Activated naive CD8-positive, alpha-beta T cell treated with anti-CD3 and anti-CD28 coated beads, Interleukin-2, amount 10 ng/mL, durations not matched to agents 7 days and 5 days (primary cell): ENCODE measurements at places on chromosomes 4 and X. TPM values are rescaled to one million over a fixed set of nuclear protein-coding genes. Genes with fewer than 3 reads are reported as not detected.

The RAB41 gene
- not detected for total RNA-seq

The SLC4A4 gene
- total RNA-seq = 3.7 TPM

The ARMCX2 gene
- 8.8 TPM for total RNA-seq

The INTU gene
- total RNA-seq = 0.06 TPM

The CFAP99 gene
- total RNA-seq = not detected

The VEGFD gene
- total RNA-seq = not detected

The PRDM5 gene
- total RNA-seq = 0.58 TPM

The BOD1L1 gene
- total RNA-seq = 50.6 TPM

The RIBC1 gene
- total RNA-seq = 1.4 TPM

The CT45A1 gene
- total RNA-seq = not detected

The PPEF2 gene
- 0.17 TPM for total RNA-seq

The TKTL2 gene
- not detected for total RNA-seq

The MAGEA11 gene
- total RNA-seq = not detected

The FOXR2 gene
- total RNA-seq = not detected

The RBM46 gene
- not detected for total RNA-seq

The SYTL5 gene
- not detected for total RNA-seq

The CXXC4 gene
- total RNA-seq = 0.11 TPM

The SSX4 gene
- total RNA-seq = not detected

The SPANXN4 gene
- not detected for total RNA-seq

The TCEAL6 gene
- total RNA-seq = not detected

The CCNA2 gene
- 86.4 TPM for total RNA-seq

The MAGEA2B gene
- total RNA-seq = not detected

The DGKK gene
- total RNA-seq = not detected

The ARX gene
- not detected for total RNA-seq

The EPHA5 gene
- total RNA-seq = not detected

The STK32B gene
- total RNA-seq = not detected

The TCEANC gene
- 6.2 TPM for total RNA-seq

The PABPC5 gene
- total RNA-seq = not detected

The FAM53A gene
- 0.97 TPM for total RNA-seq

The FRMPD3 gene
- total RNA-seq = 1.4 TPM

The FAM184B gene
- not detected for total RNA-seq

The JADE3 gene
- total RNA-seq = 0.26 TPM

The RHOXF2 gene
- total RNA-seq = not detected

The DAPP1 gene
- total RNA-seq = 22.8 TPM

The C4orf17 gene
- not detected for total RNA-seq

The ARMCX1 gene
- total RNA-seq = 0.45 TPM

The RRH gene
- total RNA-seq = not detected

The CTSO gene
- 7.6 TPM for total RNA-seq

The KCNIP4 gene
- total RNA-seq = not detected

The DRD5 gene
- total RNA-seq = not detected

The CSAG1 gene
- total RNA-seq = not detected

The CCDC158 gene
- not detected for total RNA-seq

The HSFX3 gene
- not detected for total RNA-seq

The SLC10A6 gene
- total RNA-seq = not detected

The SERTM2 gene
- not detected for total RNA-seq

The NAA11 gene
- total RNA-seq = not detected

The LAP3 gene
- 132 TPM for total RNA-seq

The CXCL5 gene
- total RNA-seq = not detected

The MAGEC3 gene
- not detected for total RNA-seq

The STOX2 gene
- not detected for total RNA-seq

The RNF150 gene
- not detected for total RNA-seq

The PABPC1L2B gene
- not detected for total RNA-seq

The HMGN5 gene
- 2.2 TPM for total RNA-seq

The BANK1 gene
- 0.51 TPM for total RNA-seq
